Iris pigment epithelial cell (primary cell): ENCODE measurements at places on chromosomes 13 and 19.

- DNase-seq, result peak; percentile 19
Observed at GRCh38 chr13:48858122-48858902, 117.4 kb upstream of the FNDC3A start.

- no peak for DNase-seq
Observed at GRCh38 chr13:100230769-100231149, 141.9 kb downstream of the PCCA start.

DNA sequence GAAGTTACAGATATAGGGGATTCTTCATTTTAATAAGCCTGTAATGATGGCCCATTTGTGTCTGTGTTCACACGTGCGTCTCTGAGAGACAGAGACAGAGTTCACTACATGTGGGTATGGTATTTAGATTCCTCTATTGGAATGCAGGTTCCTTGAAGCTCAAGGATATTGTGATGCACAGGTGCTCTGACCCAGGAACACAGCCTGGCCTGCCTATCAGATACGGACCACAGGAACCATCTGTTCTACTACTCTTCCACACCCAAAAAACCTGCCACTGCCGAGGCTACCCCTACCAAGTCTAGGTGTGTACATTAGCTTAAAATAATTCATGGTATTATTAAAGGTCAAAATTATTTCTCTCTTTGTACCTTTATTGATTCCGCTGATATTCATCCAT lies 289.2 kb downstream of the ATP8A2 start:
- DNase-seq, result no peak

- DNase-seq, result no peak
Observed at GRCh38 chr19:48760504-48761205, 5.3 kb downstream of the FGF21 start.

- DNase-seq, result no peak
Observed at GRCh38 chr13:113601166-113602070, 16.9 kb downstream of the TFDP1 start.

DNA sequence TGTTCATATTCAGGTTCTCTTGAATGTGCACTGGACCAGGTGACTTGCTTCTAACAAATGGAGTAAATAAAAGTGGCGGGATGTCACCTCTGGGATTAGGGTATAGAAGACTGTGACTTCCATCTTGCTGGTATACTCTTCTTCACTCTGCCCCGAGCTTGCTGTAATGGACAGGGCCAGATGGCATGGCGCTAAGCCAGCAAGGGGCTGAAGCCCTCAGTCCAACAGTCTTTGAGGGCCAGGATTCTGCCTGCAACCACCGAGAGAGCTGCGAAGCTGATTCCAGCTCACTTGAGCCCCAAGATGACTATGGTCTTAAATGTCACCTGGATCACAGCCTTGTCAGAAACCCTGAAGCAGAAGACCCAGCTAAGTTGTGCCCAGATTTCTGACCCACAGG lies 600.0 kb downstream of the FGF9 start:
- no peak for DNase-seq

DNA sequence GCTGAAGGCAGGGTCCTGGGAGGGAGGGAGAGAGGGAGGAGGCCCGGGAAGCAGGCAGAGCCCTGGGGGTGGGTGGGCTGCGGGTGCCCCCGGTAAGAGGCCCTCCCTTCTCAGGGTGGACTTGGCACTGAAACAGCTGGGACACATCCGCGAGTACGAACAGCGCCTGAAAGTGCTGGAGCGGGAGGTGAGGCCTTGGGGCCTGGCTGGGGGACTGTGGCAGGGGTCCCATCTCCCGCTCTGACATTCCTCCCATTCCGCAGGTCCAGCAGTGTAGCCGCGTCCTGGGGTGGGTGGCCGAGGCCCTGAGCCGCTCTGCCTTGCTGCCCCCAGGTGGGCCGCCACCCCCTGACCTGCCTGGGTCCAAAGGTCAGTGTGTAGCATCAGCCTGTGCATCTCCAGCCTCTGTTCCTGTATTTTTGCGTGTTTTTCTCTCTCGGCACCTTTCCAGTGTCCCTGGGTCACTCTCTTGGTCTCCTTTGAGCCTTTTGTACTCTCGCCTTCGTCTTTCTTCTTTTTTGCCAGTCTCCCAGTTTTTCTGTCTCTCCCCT lies 53.4 kb downstream of the TRPM4 start:
- no peak for DNase-seq

DNA sequence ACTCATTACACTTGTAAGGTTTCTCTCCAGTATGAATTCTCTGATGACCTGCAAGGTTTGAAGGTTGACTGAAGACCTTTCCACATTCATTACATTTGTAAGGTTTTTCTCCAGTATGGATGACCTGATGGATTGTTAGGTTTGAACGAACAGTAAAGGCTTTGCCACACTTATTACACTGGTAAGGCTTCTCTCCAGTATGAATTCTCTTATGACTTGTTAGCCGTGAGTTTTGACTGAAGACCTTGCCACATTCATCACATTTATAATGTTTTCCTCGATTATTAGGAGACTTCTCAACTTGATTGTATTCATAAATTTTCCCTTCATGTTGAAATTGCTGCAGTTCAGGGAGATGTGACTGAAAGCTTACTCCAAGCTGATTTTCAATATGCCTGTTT lies 6.8 kb upstream of the ZNF347 start:
- DNase-seq, result no peak

DNA sequence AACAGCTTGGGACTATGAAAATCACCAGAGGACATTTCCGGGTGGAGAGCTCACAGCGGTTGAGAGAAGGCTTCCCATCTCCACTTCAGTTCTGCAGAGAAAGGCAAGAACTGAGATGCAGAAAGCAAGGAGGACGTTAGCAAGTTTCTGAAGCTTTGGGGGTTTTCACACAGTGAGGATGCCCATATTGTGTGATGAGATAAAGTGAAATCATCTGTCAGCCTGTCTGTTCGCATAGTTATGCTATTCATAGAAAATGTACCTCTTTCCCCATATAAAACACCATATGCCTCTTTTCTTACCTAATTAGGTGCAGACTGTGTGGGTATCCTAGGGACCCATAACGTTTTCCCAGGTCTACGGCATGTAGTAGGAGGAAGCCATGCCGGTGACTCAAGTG lies 27.5 kb downstream of the ZIC5 start:
- DNase-seq, result no peak

DNA sequence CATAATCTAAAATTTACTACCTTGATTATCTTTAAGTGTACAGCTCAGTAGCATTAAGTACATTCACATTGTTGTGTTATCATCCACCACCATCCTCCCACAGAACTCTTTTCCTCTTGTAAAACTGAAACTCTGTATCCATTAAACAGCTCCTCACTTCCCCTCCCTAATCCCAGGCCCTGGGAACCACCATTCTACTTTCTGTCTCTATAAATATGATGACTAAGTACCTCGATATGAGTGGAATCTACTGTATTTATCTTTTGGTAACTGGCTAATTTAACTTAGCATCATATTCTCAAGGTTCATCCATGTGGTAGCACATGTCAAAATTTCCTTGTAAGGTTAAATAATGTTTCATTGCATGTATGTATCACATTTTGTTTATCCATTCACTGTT lies 49.0 kb upstream of the POMP start:
- peak; percentile 81 for DNase-seq

- peak; percentile 29 for DNase-seq
Observed at GRCh38 chr19:17775245-17775927, 19.6 kb upstream of the B3GNT3 start.

- no peak for DNase-seq
Observed at GRCh38 chr19:52695996-52696395, 38.8 kb downstream of the ZNF611 start.

GRCh38 chr19:30448386-30449077 lies 76.3 kb downstream of the ZNF536 start:
- DNase-seq, result no peak

DNA sequence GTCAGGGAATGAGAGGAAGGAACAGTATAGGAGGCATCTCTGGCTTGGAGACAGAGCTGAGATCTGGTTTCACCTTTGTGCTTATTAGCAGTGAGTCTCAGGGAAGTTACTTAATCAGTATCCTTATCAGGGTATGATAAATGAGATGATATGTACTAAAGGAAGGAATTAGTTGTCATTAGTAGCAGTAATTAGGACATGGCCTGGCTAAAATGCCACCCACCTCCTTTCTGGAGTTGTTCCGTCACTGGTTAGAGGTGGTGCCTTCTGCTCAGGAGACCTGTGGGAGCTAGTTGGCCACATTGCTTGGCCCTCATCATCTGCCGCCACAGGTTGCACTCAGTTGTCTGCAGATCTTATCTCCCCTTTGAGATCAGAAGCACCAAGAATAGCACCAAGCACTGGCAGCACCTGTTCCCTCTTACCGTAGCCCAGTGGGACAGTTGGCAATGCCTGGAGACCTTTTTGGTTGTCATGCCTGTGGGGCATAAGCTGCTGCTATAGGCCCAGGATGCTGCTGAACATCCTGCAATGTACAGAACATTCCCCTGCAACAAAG lies 4.7 kb downstream of the GPATCH1 start:
- no peak for DNase-seq

DNA sequence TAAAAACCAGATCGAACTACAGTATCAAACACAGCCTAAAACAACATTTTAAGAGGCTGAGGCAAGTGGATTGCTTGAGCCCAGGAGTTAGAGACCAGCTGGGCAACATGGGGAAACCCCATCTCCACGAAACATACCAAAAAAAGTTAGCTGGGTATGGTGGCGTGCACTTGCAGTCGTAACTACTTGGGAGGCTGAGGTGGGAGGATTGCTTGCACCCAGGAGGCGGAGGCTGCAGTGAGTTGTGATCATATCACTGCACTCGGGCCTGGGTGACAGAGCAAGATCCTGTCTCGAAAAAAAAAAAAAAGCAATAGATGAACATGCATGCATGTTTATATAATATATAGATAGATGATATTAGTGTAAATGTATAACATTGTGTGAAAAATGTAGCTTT lies 5.2 kb upstream of the MRPS31 start:
- no peak for DNase-seq

- no peak for DNase-seq
Observed at GRCh38 chr19:29683009-29683408, 17.7 kb downstream of the PLEKHF1 start.

- DNase-seq, result no peak
Observed at GRCh38 chr13:41706152-41706551, 248.8 kb downstream of the RGCC start.

DNA sequence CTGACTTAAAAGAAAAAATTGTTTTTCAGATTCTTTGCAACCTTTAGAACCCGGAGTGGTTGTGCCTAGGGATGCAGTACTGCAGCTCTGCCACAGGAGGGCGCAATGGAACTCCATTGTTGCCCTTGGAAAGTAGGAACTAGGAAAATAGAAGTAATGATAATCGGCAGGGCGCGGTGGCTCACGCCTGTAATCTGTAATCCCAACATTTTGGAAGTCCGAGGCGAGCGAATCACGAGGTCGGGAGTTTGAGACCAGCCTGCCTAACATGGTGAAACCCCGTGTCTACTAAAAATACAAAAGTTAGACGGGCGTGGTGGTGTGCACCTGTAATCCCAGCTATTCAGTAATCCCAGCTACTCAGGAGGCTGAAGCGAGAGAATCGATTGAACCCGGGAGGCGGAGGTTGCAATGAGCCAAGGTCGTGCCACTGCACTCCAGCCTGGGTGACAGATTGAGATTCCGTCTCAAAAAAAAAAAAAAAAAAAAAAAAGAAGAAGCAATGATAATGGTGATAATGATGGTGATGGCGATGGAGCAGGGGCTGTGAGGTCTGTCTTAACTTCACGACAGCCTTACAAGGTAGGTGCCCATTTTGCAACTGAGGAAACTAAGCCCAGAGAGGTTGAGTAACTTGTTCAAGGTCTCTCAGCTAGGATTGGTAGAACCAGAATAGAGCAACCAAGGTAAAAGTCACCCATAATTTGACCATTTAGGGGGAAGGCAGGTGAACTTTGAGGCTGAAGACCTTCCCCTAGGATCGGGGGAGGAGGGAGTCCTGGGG lies 5.5 kb upstream of the ADAMTS10 start:
- DNase-seq, result peak; percentile 52

- no peak for DNase-seq
Observed at GRCh38 chr13:98447881-98448641, 128.8 kb downstream of the STK24 start.

DNA sequence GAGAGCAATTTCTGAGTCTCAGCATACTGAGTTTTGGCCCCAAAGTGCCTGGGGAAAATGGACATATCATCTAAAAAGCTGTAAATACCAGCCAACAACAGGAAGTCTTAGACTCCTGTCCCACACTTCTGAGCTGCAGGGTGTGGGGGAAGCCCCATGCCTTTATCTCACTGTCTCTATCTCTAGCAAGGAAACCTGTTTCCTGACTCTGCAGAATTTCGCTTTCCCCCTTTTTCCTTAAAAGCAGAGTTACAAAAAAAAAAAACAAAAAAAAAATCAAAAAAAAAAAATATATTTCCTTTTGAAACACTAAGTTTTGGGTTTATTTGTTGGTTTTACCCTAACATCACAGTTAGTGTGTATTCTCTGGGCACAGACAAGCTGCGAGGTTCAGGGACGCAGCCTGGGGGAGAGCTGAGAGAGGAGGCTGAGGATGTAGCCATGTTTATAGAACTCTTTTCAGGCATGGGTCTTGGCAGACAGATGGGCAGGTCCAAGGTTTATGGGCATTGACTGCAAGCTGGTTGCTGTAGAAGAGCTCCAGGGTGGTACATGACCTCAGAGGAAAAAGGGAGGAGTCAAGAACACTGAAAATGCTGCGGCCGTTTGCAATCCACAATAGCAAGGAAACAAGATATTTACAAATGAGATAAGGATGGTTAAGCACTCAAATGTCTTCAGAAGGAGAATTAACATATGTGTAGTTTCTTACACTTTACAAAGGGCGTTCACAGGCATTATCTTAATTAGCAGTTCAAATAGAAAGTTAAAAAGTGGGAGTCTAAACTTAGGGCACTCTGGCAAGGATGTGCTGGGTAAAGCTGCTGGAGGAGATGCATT lies 4.9 kb downstream of the MBNL2 start:
- DNase-seq, result peak; percentile 36

GRCh38 chr13:31409678-31410356 lies 210.0 kb downstream of the B3GLCT start:
- DNase-seq, result peak; percentile 5

DNA sequence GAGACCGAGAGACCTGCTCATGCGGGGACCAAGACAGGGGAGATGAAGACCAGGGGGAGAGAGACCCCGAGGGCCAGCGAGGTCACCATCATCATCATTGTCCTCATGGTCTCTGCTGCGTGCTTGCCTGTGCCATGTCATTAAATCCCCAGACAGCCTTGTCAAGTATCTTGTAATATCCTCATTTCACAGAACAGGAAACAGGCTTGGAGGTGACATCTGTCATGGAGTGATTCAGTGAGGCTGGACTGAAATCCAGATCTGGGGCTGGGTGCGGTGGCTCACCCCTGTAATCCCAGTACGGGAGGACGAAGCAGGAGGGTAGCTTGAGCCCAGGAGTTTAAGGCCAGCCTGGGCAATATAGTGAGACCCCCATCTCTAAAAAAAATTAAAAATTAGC lies 5.9 kb upstream of the NANOS2 start:
- no peak for DNase-seq

- DNase-seq, result no peak
Observed at GRCh38 chr19:42422092-42422900, 4.9 kb downstream of the LIPE start.
